Stimulated activated CD8-positive, alpha-beta memory T cell treated with anti-CD3 and anti-CD28 coated beads, Interleukin-7, amount 100 ng/mL, for 1 hour (primary cell): ENCODE measurements at places on chromosomes 13 and 19.

DNA sequence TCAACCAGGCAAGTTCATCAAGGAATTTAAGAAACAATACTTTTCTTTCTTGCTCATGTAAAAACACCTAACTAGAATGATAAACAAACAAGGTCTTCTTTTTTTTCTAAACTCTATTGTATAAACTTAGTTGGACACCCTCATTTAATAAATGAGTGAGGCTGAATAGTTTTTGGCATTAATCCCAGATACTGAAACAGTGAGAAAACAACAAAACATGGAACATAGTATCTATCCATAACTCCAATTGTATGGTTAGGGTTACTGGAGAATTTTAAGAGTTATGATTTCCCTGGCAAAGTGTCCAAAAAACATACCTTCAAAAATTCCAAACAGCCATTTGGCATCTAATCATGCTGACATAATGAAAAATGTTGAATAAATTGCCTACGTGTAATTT is 5.8 kb upstream of the POMP start:
- no peak for DNase-seq

GRCh38 chr19:19538785-19539166 is 711 bp downstream of the CILP2 start:
- no peak for DNase-seq

GRCh38 chr13:93521307-93521706 is 294.7 kb downstream of the GPC6 start:
- no peak for DNase-seq

- DNase-seq = no peak
Measured at GRCh38 chr19:13241231-13242104, 91.3 kb downstream of the IER2 start.

- DNase-seq = no peak
Measured at GRCh38 chr19:36245210-36246005, 30.5 kb downstream of the ZNF146 start.

- DNase-seq = no peak
Measured at GRCh38 chr19:16232568-16232967, 34.9 kb downstream of the AP1M1 start.

DNA sequence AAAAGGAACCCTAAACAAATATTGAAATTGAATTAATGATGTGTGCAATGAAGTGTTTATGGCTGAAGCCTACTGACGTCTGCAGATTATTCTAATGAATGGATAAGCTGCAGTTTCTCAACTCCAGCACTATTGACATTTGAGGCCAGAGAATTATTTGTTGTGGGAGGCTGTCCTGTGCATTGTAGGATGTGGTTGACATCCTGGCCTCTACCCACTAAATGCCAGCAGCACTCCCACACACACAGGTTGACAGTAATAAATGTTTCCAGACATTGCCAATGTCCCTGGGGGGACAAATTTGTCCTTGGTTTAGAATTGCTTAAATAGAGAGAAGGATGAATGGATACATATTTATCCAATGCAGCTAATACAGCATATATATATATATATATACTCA is 19.2 kb upstream of the MYH14 start:
- no peak for DNase-seq

DNA sequence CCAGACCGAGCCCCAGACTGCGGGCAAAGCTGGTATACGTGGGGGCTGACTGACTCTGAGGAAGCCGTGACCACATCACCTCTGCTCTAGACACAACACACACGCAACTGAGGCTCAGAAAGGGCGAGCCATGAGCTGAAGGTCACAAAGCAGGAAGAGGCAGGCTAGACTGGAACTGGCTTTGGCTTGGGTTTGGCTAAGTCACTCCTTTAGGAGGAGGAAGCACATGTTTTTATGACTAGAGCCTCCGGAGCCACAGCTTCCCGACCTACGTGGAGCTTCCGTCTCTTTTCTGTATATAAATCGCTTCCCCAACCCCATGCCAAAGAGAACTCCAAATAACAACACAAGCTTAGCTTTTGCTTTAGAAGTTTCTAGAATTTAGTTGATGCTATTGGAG is 48.0 kb downstream of the RFX2 start:
- no peak for DNase-seq

DNA sequence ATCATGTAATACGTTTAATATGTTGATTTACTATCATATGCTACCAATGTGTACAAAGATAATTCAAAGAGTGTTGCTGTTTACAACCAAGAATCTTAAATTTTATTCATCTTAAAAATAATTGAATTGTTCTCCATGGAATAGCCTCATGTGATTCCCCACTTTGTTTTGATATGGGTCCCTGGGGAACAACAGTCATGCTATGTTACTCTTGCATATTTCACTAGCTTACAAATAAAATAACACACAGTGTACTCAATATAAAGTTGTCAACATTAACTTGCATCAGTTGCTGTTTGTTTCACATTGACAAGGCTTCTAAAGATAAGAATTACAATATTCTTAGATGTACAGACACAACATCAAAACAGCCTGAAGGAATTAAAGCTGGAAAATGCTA is 2.3 kb downstream of the ENOX1 start:
- no peak for DNase-seq

DNA sequence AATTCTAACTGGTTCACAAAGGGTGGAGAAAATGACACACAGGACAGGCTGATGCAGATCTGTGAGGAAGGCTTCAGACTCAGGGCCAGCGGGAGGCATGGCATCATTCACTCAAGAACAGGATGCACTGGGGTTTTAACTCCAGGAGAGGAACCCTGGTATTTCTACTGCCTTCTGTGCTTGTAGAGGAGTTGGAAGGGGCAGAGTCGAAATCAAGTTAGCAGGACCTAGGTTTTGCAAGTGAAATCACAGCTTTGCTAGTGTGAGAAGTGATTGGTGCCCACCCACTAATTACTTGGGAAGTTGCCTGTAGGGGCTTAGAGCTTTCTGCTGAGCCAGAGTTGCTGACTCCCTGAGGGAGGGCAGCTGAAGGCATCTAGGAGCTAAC is 92.7 kb downstream of the AKAP11 start:
- no peak for DNase-seq

DNA sequence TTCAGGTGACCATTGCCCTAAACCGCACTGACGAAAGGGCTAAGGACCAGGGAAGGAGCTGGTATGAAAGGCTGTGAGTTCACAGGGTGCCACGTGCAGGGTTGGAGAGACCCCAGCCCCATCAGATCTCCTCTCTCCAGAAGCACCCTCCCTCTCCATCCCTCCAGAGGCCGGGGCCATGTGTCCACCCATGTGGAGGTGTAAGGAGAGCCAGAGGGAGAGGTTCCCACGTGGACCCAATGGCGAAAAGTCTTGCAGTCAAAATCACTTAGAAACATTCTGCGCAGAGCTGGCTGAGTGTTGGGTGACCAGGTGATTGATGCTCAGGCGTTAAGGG is 168.3 kb downstream of the COL4A1 start:
- no peak for DNase-seq
